ENCODE measurements at places on chromosomes 12 and 14.
A peak's percentile ranks its signal among the peaks of the same experiment; 100 is the strongest.

DNA sequence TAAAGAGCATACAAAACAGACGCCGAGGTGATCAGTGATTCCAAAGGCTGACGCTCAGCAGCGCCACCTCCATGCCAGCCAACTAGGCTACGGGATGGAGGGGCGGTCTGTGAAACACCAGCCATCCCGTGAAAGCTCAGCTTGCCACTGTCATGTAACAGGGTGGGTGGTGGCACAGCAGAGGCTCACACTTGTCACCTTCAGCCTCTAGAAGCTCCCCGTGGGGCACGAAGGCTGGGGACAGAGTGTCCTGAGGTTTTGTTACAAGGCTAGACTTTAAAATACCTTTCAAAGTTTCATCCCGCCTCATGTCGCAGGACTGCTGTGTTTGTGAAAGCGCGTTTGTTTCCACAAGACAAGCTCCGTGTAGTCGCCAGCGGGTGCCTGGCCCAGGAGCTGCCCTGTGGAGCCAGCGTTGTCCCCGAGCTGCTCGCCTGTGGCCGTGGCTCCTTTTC, 20.7 kb downstream of the XRCC3 start:
- no peak for DNase-seq

DNA sequence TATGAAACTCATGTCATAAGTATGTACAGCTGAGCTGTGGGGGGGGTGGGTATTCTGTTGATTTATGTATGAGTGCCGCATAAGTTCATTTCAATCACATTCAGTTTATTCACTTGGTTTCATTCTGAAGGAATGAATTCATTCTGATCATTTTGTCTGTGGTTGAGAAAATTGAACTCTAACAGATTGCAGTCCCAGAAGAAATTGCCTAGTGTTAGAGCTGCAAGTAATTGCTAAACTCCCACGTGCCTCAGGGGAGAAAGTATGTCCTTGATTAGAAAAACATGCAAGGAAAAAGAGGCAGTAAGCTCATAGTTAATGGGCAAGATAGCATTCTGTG, 442.4 kb upstream of the MGAT4C start:
- no peak for DNase-seq

GRCh38 chr12:85920324-85920947, 46.3 kb downstream of the NTS start:
- no peak for DNase-seq

- DNase-seq: no peak
Measured at GRCh38 chr14:74501135-74501614, 7.6 kb downstream of the ISCA2 start.

- peak; percentile 14 for DNase-seq
Measured at GRCh38 chr12:100926669-100927248, 132.2 kb downstream of the ANO4 start.

DNA sequence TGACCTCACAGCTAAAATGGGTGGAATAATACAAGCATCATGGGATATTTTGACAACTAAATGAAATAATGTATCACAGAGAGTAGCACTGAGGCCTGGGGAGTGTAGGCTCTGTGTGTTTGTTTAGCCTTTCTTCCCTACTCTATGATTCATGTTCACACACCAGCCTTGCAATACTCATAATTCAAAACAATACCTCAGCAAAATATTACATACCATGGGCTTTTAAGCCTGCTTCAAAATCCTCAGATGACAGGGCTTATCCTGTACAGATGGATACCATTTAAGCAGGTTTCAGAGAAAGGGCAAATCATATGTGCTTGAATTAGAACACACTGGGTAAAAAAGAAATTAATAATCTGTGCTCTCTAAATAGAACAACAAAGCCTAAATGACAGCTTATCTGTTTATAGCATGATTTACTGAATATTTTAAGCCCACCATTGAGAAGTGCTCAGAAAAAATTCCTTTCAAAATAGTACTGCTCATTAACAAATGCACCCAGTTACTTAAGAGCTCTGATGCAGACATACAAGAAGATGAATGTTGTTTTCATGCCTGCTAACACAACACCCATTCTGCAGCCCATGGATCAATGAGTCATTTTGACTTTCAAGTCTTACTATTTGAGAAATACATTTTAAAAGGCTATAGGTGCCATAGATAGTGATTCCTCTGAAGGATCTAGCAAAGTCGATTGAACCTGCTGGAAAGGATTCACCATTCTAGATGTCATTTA, 84.9 kb upstream of the ADAMTS20 start:
- no peak for DNase-seq

DNA sequence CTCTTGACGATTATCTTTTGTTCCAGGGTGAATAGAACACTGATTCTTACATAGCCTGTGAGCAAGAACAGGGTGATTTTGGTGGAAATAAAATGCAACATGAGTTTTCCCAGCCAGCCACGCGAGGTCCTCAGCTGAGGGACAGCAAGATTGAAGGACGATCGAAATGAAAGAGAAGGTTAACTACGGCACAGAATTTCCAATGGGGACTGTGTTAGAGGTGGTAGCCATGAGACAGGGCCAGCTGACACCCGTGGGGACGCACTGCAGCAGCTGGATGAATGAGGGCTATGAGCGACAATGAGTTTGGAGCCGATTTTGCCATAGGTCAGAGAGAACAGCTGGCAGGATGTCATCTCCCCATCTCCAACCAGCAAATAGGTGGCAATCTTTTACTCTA, 243.4 kb upstream of the PELI2 start:
- no peak for DNase-seq

- DNase-seq: no peak
Measured at GRCh38 chr12:120358412-120359100, 10.4 kb downstream of the MSI1 start.

GRCh38 chr12:32860192-32860591, 36.4 kb downstream of the PKP2 start:
- no peak for DNase-seq

DNA sequence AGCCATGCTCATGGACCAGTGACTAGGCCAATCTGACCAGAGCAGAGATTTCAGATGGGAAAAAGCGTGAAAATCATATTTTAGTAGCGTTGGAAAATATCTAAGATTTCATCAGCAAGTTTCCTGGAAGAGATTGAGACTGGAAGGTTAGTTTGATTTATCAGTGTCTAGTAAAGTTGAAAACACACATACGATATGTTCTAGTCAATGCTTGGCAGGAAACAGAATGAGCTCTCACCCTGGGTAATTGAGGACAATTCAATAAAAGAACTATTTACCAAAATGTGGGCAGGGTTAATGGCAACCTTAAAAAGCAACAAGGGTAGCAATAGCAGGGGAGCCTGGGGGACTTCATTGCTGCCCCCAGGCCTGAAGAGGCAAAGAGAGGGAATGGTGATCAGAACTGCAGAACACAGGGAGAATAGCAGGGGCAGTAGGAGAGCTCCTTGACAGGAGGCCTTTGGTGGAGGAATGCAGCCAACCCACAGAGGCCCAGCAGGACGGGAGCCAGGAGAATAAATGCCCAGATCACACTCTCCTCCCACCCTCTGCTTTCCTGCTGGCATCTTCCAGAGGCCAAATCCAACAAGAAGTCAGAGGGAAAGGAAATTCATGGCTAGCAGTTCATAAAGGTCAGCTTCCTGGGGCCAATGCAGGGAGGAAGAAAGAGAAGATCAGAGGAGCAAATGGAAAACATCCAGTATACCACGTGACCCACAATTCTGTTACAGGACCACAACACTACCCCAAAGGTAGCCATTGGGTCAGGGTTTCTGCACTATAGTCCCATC, 27.6 kb upstream of the LRP6 start:
- DNase-seq: no peak

GRCh38 chr12:123532019-123532418, 1.5 kb downstream of the RILPL1 start:
- no peak for DNase-seq

GRCh38 chr14:90759370-90760077, 56.7 kb downstream of the TTC7B start:
- DNase-seq: no peak

DNA sequence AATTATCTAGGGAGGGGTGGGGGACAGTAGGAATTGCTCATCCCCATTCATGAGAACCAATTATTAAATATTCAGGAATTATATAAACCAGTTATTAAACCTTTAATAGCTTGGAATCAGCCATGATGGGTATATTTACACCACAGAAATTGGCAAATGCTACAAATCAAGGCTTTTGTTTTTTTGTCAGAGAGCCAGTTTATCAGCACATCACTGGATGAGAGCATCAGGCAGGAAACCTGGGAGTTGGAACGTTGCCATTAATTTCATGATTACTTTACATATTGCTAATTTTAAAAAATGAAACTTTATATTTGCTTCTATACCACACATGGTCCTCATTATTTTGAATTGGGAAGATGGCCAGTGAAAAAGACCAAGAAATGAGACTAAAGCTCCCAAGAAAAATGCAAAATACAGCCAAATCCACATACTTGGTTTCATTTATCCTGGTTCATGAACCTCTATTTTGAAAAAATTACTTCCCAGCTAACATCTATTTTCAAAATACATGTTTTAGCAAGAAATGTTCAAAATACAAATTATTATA, 48.4 kb downstream of the ATL1 start:
- no peak for DNase-seq

- no peak for DNase-seq
Measured at GRCh38 chr12:106058256-106059182, 80.2 kb downstream of the NUAK1 start.

- no peak for DNase-seq
Measured at GRCh38 chr14:91636604-91637003, 95.3 kb downstream of the CATSPERB start.

DNA sequence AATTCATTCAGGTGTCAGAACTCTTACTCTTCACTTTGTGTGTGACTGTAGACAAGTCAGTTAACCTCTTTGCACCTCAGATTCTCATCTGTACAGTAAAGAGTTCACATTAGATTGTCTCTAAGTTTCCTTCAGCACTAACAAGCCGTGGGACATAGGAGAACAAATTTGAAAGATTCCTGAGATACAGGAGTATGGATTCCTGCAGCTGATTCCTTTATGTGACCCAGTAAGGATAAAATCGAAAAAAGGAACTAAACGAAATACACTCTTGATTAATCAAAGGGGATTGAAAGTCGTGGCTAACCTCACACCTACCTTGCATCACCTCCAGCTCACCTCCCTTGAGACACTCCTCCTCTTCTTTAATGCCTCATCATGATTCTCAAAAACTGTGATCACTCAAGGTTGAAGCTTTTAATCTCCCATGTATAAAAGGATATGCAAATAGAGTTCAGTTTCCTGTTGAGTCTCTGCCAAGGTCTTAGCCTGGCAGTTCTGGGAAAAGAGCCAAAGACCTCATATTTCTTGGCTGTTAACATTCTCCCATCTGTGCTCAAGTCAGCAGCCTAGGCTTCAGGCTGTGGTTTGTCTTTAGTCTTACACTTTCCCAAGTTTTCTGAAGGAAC, 156.6 kb downstream of the DAD1 start:
- DNase-seq: no peak

DNA sequence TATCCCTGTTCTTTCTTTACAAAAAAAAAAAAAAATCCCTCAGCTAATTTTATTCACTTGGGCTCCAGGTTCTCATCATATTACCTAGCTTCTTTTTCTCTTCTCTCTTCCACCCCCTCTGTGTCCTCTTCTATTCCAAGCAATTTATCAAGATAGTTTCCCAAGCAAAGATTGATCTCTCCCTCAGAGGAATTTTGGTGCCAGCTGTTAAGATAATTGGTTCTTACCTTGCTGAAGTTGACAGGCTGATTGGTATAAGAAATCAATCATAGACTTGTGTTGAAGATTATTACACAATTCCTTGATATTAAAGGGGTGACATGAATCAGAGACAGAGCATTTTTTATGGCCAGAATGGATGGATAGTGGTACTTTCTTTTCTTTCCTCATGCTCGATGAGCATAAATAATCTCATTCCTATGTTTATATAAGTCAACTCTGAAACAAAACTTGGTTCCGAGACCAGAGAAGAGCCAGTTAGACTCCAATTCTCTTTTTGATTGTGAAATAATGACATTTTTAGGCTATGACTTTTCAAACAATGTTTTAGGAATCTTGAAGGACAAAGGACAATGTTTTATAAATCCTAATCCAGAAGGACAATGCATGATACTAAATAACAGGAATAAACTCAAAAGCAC, 264.1 kb upstream of the PRKD1 start:
- DNase-seq: no peak

- no peak for DNase-seq
Measured at GRCh38 chr14:90611936-90612335, 204.3 kb downstream of the TTC7B start.

DNA sequence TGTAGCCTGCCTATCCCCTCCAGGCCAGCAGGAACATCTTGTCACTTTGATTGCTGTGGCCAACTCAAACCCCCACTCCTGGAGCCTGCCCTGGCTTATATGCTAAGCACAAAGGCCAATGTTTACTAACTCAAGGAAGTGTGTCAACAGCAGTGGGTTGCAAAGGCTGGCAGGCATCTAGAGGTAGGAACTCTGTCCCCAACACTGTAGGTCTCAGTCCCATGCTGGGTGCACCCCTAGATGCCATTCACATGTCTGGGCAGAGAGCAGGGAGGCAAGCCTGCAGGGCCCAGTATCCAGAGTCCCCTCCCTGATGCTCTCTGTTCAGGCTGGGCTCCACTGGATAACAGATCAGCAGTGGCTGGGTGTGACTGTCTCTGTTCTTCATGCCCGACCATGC, 1.6 kb upstream of the HPD start:
- DNase-seq: no peak

DNA sequence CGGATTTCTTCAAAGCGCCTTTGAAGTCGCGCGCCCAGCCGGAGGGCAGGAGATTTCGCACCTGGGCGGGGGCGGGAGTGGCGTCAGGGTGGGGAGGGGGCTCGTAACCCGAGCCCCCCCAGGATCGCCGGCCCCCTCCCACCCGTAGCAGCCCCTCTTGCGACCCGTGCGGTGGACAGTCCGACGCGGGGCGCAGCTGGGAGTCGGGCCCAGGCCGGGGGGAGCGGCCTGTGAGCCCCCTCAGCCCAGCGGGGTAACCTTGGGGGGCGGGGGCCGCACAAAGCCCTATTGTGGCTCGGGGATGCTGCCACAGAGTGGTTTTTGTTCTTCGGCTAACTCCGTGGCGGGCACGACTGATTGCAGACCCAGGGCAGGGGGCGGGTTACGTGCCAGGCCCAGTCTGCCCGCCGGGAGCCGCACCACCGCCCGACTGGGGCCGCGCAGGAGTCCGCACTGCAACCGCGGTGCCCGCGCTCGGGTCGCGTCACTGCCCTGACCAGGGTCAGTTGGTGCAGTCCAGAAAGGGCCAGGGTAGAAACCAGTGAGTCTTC, 4.2 kb upstream of the AAAS start:
- no peak for DNase-seq

DNA sequence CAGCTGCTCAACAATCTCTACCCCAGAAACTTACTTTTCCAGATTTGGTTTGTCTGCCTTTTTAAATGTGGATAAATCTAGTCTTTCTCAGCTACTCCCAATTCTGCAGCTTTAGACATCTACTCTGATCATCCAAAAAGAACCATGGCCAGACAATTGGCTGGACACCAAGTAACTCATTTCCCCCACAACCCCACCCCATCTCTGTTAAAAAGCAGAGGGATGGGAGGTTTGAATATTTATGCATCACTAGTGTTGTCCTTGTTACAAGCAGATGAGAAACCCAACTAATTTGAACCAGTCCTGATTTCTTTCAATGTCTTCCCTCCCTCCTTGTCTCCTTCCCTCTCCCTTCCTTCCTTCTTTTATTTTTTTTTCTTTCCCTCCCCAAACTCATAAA, 391.9 kb downstream of the GALC start:
- no peak for DNase-seq

- no peak for DNase-seq
Measured at GRCh38 chr12:5908251-5908650, 36.8 kb downstream of the ANO2 start.

- no peak for DNase-seq
Measured at GRCh38 chr12:4322726-4323125, 1.7 kb downstream of the TIGAR start.

GRCh38 chr12:3311027-3311402, 180.0 kb upstream of the PRMT8 start:
- DNase-seq: no peak

GRCh38 chr14:53929871-53930715, 26.5 kb downstream of the BMP4 start:
- peak; percentile 52 for DNase-seq
